Dermis microvascular lymphatic vessel endothelial cell (primary cell): ENCODE measurements at places on chromosomes 2 and 18.
A peak's percentile ranks its signal among the peaks of the same experiment; 100 is the strongest.

- no peak for DNase-seq
These were observed 9.9 kb downstream of the SLC3A1 start for GRCh38 chr2:44285174-44285573.

DNA sequence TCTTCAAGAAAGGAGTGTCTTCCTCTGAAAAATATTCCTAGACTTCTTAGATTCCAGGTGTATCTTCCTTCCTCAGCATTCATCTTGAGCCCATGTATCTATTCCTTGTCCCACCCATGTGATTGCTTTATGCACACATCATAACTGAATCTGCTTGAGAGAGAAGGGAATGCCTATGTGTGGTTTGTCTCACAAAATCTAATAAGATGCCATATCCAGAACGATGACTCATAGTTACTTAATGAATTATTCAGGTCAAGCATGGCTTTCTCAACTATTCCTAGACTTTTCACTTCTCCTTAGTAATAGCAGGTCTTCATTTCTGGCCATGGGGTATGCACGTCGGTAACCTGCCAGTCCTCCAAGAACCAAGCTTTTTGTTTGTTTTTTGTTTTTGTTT lies 121.8 kb downstream of the SETBP1 start:
- DNase-seq = no peak

DNA sequence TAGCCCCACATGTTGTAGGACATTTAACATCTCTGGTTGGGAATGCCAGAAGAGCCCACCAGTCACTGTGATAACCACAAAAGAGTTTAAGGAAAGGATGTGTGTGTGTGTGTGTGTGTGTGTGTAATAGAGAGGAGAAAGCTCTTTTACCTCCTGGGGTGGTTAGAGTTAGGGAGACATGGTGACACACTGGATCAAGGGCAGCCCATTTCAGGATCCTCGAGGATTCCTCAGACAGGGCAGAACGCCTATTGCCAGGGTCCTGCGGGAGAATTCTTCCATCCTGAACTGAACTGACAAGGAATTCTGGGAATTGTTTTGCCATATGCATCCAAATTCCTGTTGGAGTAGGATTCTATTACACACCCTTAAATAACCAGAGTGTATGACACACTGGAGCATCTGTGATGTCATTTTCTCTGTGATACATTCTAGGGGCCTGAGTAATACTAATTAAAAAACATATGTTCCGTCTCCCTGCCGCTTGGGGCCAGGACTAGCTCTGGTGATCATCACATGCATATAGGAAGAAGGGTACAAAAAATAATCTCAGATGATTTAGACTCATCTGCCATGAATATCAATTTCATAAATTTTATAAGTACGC lies 156.4 kb upstream of the MMADHC start:
- DNase-seq = no peak

DNA sequence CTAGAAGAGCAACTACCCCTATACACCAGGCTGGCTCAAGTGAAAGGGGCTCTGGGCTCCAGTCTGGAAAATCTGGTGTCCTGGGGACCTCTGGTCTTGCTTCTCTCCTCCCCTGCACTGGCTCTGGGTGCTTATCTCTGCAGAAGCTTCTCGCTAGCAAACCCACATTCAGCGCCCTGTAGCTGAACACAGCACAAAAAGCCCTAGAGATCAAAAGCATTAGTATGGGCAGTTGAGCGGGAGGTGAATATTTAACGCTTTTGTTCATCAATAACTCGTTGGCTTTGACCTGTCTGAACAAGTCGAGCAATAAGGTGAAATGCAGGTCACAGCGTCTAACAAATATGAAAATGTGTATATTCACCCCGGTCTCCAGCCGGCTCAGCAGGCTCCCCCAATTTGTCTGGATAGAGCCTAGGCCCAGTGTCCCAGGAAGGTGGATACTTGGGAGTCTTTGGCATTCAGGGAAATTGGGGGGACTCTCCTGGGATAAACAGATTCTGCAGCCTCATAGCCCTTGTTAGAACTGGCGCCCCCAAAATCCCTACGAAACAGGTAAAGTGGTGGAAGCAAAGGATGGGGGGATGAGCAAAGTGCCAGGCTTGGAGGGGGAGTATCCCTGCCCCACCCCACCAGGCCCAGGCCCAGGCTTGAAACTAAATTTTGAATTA lies 2.5 kb upstream of the HOXD4 start:
- DNase-seq = no peak

DNA sequence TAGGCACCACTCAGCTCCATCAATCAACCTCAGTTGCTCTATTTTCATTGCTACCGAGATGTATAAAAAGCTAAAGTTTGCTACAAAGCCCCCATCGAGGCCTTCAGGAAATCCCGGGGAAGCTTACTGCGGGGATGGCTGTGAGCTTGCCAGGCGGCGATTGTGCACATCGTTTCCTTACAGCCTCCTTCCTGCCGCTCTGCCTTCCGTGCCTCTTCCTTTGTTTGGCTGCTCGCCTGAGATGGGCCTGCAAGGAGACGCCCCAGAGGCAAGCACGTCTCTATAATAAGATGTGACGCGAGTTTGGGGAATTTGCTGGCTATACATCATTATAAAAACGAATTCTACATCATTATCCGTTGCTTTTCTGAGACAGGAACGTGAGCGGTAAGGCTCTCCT lies 41.6 kb downstream of the DHRS9 start:
- peak; percentile 40 for DNase-seq
